ENCODE measurements at places on chromosomes 2 and 18. TPM values are rescaled to one million over a fixed set of nuclear protein-coding genes. Genes with fewer than 3 reads are reported as not detected.

The RAB6D gene
- not detected for total RNA-seq

The GALNT14 gene
- not detected for total RNA-seq

The C2orf66 gene
- not detected for total RNA-seq

The PIEZO2 gene
- total RNA-seq = not detected

The EEF1B2 gene
- 966 TPM for total RNA-seq

The SERPINB7 gene
- not detected for total RNA-seq

DNA sequence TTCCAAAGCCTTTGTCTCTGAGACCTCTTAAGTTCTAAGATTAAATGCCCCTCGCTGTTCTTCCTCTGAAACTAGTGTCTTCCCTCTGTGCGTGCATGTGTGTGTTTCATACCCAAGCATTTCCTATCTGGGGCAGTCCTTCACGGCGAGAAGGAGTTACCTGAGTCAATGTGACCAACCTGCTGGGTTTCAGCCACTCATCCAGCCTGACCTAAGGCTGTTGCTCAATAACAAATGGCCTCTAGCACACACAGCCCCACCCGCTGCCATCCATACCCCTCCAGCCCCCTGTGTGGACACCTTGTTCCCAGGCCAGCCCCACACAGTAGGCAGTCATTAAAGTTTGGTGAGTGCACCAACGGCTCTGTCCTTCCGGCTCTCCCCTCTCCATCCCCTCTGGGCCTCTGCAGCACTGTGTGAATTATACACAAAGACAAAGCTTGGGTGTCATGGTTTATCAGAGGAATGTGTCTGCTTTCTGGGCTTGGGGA is 53.8 kb upstream of the FOSL2 start:
- peaks cover 14% of the 10 kb centered on the region for H3K4me1 ChIP-seq
- DNase-seq = no peak
- H3K27ac ChIP-seq = peak overlapping the region; percentile 75
- H3K27me3 ChIP-seq = no peaks in the 10 kb centered on the region
- H3K4me3 ChIP-seq = no peak overlapping the region
- peaks cover 4% of the 10 kb centered on the region for H3K36me3 ChIP-seq

DNA sequence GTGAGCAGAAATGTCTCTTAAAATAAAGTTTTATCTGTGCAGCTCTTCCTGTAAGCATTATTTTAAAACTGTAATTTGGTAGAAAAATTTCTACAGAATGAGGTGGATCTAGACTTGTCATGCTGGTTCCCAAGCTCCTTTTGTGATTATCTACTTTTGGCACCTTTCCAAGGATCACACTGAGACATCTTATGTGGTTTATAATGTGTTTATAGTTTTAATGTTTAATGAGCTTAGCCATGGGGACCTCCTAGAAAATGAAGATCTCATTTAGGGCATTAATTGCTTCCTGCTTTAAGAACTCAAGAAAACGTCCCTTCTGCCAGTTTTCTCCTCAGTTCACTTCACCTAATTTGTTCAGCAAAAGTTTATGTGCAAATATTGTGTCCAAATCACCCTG is 468.4 kb downstream of the SUCLG1 start:
- H3K4me3 ChIP-seq = no peak overlapping the region
- peaks cover 31% of the 10 kb centered on the region for H3K27me3 ChIP-seq
- no peak overlapping the region for H3K27ac ChIP-seq
- H3K4me1 ChIP-seq = no peaks in the 10 kb centered on the region
- DNase-seq = no peak

DNA sequence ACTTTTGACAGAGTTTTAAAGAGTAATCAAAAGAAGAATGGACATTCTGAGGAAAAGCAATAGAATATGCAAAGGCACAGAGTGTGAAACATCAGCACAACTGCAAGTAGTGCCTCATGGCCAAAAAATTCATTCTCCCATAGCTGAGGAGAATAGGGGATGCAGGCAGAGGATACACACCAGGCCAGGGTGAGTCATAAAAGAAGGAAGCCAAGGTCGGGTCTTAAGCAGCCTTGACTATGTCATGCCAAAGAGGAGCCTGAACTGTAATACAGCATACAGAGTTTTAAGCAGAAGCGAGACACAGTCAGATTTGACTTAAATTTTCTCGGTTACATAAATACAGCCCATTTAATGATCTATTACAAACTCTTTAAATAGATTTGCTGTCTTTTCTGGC is 165.0 kb downstream of the LNPK start:
- H3K36me3 ChIP-seq = no peaks in the 10 kb centered on the region
- peaks cover 45% of the 10 kb centered on the region for H3K27me3 ChIP-seq
- H3K4me1 ChIP-seq = no peaks in the 10 kb centered on the region
- H3K4me3 ChIP-seq = no peak overlapping the region
- no peak for DNase-seq
- no peak overlapping the region for H3K27ac ChIP-seq

- H3K36me3 ChIP-seq = no peaks in the 10 kb centered on the region
- H3K27ac ChIP-seq = no peak overlapping the region
- H3K4me1 ChIP-seq = peaks cover 4% of the 10 kb centered on the region
- DNase-seq = no peak
- H3K4me3 ChIP-seq = no peak overlapping the region
Observed at GRCh38 chr2:66581339-66582103, 146.6 kb downstream of the MEIS1 start.

DNA sequence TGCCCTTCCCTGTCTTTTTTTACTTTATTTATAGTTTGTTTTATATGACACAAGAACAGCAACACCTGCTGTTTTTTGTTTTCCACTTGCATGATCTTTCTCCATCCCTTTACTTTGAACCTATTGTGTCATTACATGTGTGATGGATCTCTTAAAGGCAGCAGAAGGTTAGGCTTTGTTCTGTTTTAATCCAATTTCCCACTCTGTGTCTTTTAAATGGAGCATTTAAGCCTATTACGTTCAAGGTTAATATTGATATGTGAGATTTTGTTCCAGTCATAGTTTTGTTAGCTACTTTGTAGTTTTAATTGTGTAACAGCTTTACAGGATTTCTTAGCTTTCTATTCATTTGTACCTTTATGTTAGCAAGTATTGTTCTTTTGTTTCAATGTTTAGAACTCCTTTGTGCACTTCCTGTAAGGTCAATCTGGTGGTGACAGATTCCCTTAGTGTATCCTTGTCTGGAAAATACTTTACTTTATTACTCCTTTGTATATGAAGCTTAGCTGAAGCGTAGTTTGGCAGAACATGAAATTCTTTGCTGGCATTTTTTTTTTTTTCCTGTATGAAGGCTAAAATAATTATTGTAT is 1443.0 kb upstream of the LRRTM1 start:
- DNase-seq = no peak
- H3K27ac ChIP-seq = no peak overlapping the region
- no peaks in the 10 kb centered on the region for H3K36me3 ChIP-seq
- H3K27me3 ChIP-seq = no peaks in the 10 kb centered on the region
- no peak overlapping the region for H3K4me3 ChIP-seq

DNA sequence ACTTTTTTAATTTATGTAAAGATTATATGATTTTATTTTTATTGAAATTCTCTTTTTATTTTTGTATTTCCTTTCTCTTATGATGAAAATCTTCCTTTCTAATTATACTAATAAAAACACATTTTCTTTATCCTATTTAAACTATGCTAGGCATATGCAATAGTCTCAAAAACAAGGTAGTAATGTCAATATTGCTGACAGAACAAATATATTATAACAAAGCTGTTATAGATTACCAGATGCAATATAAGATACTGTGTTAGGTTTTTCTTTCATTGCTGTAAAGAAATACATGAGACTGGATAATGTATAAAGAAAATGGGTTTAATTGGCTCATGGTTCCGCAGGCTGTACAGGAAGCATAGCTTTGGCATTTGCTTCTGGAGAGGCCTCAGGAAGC is 631.2 kb upstream of the SOX11 start:
- no peak for DNase-seq
- no peak overlapping the region for H3K4me3 ChIP-seq
- H3K4me1 ChIP-seq = no peaks in the 10 kb centered on the region
- no peak overlapping the region for H3K27ac ChIP-seq
- no peaks in the 10 kb centered on the region for H3K27me3 ChIP-seq
- no peaks in the 10 kb centered on the region for H3K36me3 ChIP-seq

GRCh38 chr2:112601754-112602153 is 17.3 kb downstream of the CHCHD5 start:
- no peaks in the 10 kb centered on the region for H3K27me3 ChIP-seq
- H3K27ac ChIP-seq = no peak overlapping the region
- H3K4me1 ChIP-seq = peaks cover 6% of the 10 kb centered on the region
- H3K4me3 ChIP-seq = no peak overlapping the region
- DNase-seq = no peak

DNA sequence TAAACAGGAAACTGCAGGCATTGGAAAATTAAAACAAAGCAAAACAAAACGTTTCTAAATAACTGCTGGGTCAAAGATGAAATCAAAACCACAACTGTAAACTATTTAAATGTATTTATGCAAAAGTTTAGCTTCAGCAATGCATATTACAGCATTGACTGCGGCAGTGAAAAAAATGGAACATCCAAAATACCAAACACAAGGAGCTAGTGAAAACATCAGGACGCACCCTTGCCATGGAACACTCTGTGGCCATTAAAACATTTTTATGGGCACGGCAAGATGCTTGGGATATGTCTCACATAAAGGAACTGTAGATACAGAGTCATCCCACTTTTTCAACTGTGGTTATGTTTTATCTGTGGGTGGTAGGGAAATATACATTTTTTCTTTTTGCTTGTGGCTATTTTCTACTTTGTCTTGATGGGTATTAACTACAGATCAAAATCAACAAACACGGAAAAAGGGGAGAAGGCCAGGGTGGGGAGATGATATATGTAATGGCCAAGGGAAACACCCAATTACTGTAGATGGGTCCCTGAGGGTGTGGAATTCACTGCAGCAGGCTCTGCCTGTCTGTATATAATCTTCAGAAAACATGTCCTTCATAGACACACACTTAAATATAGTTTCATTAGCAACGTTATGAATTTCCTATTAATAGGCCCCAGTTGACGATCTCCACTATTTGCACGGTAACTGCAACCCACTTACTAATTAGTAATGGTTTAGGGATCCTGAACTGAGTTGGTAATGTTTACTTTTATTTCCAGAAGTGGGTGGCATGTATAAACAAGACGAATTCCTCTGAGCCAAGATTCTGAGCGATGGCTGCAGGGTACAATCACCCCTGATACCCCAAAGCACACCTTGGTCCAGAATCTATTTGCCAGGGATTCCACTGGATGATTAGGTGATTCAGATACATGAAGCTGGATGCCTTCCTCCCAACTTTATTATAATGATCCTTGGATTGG is 110.5 kb downstream of the ACKR3 start:
- no peak overlapping the region for H3K27ac ChIP-seq
- H3K36me3 ChIP-seq = no peaks in the 10 kb centered on the region
- DNase-seq = no peak
- H3K4me1 ChIP-seq = peaks cover 5% of the 10 kb centered on the region
- H3K27me3 ChIP-seq = peaks cover 69% of the 10 kb centered on the region
- H3K4me3 ChIP-seq = no peak overlapping the region

DNA sequence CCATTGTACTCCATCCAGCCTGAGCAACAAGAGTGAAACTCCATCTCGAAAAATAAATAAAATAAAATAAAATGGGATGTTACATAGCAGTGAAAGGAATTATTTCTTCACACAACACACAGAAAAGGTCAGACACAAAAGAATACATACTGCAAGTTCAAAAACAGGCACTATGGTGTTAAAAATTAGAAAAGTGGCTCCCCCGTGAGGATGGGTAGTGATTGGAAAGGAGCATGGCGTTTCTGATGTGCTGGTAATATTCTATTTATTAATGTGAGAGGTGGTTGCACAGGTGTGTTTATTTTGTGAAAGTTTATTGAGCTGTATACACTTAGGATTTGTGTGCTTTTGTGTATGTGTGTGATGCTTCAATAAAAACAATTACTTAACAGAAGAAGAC is 22.9 kb upstream of the RAB10 start:
- H3K36me3 ChIP-seq = no peaks in the 10 kb centered on the region
- DNase-seq = no peak
- H3K4me1 ChIP-seq = peaks cover 2% of the 10 kb centered on the region
- no peak overlapping the region for H3K27ac ChIP-seq

GRCh38 chr2:27727257-27727656 is 44.3 kb upstream of the MRPL33 start:
- no peak overlapping the region for H3K4me3 ChIP-seq
- no peak overlapping the region for H3K27ac ChIP-seq
- H3K36me3 ChIP-seq = no peaks in the 10 kb centered on the region
- no peak for DNase-seq

DNA sequence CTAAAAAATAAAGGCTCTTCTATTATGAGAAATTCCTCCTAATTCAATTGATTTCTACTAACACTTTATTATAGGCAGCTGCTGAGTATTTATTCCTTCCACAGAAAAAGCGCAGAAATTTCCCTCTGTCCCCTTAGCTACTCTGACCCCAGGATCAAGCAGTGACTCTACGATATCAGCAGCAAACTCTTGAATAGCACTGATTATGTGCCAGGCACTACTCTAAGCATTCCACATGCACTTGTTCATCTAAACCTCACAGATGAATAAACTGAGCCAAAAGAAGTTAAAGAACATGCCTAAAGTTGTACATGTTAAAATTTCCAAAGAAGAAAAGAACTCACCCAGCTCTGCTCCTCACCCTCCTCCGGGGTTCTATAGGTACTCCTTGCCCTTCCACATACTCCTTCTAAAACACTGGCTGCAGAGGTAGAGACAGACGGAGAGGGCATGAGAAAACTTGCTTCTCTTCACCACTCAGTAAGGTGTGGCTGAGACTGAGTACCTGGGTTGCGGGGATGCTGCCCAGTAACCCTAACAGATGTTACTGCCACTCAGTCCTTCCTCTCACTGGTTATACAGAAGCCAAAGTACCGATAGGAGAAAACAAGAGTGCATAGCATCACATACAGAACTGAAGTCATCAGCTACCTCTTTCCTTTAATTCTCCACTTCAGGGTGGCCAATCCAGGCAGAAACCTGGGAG is 9.9 kb downstream of the C1D start:
- H3K4me1 ChIP-seq = peaks cover 49% of the 10 kb centered on the region
- no peaks in the 10 kb centered on the region for H3K27me3 ChIP-seq
- no peak overlapping the region for H3K4me3 ChIP-seq
- peak overlapping the region; percentile 82 for H3K27ac ChIP-seq

DNA sequence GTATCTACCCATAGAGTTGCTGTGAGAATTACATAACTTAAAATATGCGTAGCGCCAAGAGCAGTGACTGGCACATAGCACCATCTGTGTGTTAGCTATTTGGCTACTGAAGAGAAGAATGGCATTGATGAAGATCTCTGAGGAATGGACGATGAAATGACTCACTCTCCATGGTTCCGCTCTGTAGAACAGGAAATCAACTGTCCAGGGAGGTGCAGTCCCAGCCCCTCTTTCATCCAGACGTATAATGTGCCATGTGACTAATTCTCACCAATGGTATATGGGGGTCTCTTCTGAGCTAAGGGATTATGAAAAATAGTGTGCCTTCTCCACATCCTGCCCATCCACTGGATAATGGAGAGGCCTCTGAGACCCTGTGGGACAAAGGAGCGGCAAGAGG is 254.8 kb downstream of the CYP26B1 start:
- no peak overlapping the region for H3K4me3 ChIP-seq
- no peak overlapping the region for H3K27ac ChIP-seq
- no peaks in the 10 kb centered on the region for H3K4me1 ChIP-seq
- H3K27me3 ChIP-seq = peaks cover 66% of the 10 kb centered on the region

DNA sequence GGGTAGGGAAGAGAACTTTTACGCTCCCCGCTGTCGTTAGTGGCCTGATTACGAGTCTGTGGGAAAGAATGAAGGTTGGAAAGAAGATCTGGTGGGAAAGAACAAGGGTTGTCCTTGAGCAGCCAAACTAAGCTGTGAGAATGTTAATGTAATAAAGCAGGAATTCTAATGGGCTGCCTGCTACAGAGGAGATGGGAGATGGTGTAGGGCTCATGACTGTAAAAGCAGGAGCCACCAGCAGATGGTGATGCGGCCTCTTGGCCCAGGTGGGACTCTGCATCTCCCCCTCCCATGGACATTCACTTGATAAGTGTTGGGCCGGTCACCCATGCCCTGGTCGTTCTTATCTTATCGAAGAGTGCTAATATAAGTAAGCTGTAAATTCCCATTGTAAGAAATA is 150.0 kb downstream of the NEDD4L start:
- H3K36me3 ChIP-seq = peaks cover 4% of the 10 kb centered on the region
- H3K4me1 ChIP-seq = peaks cover 18% of the 10 kb centered on the region
- H3K27ac ChIP-seq = no peak overlapping the region
- H3K4me3 ChIP-seq = no peak overlapping the region

Data from T-helper 17 cell (primary cell).